GM06990 (cell line): ENCODE measurements at places on chromosomes 7 and 10.

DNA sequence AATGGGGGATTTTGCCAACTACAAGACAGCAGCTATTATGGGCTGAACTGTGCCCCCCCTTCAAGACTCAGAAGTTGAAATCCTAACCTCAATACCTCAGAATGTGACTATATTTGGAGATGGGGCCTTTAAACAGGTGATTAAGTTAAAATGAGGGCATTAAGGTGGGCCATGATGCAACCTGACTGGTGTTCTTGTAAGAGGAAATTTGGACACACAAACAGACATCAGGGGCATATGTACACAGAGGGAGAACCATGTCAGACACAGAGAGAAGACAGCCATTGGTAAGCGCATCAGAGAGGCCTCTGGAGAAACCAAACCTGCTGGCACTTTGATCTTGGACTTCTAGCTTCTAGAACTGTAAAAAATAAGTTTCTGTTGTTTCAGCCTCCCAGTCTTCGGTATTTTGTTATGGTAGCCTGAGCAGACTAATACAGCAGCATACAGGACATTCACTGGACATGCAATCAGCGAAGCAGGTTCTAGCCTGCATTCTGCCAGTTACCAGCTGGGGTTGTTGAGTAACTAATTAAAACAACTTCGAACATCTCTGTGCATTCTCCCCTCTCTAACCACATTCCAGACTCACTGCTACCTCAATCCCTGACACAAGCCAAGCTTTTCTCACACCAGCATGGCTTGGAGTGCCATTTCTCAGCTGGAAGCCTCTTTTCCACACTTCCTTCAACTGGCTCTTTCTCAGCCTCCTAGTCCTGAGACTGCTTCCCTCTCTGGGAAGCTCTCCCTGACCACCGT is 141.4 kb downstream of the DOCK4 start:
- DNase-seq: no peak

DNA sequence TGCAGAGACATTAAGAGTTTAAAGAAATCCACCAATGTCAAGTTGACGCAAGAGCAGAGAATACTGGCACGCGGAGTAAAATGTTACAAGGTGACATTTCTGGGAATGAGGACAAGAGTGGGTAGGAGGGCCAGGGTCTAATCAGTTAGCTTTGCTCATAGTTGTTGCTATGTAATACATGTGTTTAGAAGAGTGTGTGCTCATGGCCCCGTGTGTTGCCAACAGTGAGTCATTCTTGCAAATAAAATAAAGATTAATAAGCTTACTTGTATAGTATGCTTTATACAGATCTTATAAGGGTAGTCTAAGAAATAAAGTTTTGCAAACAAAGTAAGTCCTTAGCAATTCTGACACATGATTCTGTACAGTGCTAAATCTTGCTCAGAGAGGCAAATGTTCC is 64.5 kb downstream of the DNMBP start:
- DNase-seq: no peak

DNA sequence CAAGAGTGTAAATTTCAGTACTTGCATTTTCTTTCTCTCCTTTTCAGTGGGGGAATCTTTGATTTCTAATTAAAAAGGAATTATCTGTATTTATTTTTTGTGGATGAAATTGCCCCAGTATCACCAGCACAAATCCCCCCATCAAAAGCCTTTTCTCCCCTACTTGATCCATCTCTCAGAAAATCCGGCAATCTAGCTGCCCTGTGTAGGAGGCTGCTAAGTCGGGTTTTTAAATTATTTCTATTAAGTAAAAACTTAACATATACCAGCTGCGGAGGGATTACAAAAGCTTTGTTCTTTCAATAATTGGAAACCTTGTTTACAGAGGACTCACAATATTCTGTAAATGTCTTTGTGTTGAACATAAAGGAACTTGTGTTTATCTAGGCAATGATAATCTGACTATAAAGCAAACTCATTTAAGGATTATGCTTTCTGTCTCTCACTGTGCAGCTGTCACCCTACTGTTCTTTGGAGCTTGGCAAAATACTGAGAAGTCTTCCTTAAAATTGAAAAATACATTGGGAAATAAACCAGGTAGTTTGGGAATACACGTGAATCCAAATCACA is 177.4 kb upstream of the PRR15 start:
- DNase-seq: no peak

- peak; percentile 45 for DNase-seq
Observed at GRCh38 chr10:74586088-74586585, 240.3 kb upstream of the KAT6B start.

DNA sequence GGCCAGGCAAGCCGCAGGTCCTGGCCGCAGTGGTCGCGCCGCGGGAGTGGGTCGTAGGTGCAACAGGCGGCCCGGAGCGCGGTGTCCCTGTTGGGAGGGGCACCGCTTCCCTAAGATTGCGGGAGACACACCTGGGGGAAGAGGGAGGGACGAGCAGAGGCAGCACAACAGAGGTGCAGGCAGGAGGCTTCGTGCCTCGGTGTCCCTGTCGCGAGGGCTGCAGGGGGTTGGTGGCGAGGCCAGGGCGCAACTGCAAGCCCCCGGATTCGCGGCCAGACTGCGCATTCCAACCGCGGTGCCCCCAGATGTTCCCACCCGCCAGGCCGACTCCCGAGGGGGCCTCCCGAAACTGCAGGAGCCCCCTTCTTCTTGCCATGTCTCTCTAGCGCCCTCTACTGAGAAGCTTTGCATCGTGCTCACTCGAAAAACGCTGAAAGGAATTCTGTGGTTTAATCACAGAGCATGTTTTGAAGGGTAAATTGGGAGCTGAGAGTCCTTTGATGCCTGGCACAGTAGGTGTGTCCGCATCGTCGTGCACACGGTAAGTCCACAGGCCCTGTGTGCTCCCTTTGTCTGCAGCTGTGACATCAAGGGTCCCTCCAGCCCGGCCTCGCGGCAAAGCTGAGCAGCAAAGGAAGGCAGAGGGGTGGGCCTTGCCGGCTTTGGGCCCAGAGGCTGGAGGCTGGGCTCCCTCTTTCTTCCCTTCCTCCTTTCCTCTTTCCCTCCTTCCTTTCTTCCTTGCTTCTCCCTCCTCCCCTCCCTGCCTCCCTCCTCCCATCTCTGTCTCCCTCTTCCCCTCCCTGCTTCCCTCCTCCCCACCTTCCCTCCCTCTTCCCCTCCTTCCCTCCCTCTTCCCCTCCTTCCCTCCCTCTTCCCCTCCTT is 6.2 kb upstream of the MBL2 start:
- no peak for DNase-seq

DNA sequence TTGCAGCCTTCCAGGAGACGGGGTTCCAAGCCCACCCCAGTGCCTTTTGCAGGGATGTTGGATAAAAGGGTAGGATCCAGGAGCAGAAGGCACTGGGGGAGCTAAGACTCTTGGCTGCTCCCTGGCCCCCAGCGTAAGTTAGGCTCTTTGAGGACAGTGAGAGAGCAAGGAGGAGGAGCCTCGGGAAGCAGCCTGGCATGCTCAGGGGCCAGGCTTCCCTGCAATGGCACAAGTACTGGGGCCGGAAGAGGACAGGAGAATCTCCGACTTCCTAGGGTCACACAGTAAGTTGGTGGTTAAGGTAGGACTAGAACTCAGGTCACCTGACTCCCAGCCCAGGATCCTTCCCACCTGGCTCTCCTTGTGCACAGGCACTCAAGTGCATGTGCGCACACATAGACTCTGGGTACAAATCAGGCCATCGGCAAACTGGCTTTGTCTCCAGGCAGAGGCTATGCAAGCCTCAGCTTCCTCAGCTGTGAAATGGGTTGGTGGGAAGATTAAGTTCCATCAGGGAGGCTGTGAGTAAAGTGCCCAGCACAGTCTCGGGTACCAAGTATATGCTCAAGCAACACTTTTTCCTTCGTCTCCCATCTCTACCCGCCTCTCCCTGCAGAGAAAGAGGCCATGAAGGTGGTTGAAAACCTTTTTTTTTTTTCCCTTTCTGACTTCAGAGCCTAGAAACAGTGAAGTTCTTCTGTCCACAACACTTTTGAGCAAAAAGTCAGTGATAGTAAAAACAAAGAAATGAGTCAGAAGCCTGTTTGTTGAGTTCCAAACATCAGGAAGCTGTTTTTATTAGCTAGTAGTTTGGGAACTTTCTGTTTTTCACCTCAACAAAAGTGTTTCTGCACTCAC is 79.1 kb downstream of the NEURL1 start:
- DNase-seq: no peak

DNA sequence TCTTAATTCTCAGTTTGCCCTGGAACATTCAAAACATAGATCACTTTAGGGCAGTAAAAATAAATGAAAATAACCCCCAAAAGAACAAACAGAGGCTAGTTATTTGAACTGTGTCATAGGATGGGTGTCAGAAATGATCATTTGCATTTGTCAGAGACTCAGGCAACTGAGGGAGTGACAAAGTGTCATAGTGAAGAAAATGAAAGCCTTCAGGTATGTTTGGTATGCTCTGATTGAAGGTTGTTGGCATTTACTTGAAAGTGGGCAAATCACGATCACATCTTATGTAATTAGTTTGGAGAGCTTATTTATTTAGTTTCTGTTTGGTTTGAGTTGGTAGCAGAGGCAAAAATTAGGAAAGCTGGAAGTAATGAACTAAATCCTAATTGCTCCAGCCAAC is 880.9 kb downstream of the ANKRD7 start:
- DNase-seq: no peak

DNA sequence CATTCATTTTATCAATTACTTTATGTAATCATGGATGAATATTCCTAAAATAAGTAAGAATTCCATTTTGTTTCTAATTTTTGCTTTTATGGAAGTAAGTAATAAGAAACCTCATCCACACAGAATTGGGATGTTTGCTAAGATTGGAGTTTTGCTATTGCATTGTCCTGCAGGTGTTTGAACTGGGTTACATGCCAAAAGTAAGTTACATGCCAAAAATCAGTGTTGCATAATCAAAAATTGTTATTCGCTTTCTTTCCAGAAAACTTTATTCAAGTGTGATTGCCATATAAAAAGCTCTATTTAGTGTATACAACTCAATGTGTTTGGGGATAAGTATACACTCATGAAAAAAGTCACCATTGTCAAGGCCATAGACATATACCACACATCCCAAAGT is 346.7 kb upstream of the PLXDC2 start:
- DNase-seq: no peak

GRCh38 chr10:188546-188945 is 53.3 kb downstream of the ZMYND11 start:
- no peak for DNase-seq

DNA sequence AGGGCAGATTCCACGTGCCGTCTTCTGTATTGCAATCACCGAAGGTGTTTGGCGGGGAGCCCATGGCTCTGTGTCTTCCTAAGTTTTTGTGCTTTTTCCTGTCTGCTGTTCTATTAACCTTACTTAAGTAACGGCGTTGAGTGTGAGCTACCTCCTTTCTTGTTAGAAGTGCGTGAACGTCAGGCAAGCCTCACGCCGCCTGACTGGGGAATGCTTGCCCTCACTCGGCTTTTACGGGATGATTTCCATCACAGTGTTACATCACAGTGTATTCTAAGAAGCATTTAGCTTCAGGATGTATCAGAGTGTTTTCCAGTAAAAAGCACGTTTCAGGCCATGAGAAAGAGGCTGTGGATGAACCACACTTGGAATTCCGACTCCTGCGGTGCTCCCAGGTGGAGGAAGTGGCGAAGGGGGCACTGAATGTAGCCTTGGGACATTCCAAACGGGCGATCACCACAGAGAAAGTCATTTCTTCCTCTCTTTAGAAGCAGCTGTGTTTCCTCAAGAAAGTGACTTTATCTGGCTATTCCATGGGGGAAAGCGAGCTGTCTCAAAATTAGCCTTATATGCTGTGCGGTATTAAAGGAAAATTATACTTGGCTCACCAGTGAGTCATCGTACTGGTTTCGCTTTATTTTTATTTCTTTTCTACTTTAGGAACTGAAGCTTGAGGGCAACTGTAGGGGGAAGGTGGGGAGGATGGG is 290.7 kb downstream of the KLF6 start:
- no peak for DNase-seq

- no peak for DNase-seq
Observed at GRCh38 chr10:69953851-69954250, 98.8 kb upstream of the MACROH2A2 start.

GRCh38 chr10:45410807-45411606 is 37.0 kb downstream of the ALOX5 start:
- DNase-seq: no peak

DNA sequence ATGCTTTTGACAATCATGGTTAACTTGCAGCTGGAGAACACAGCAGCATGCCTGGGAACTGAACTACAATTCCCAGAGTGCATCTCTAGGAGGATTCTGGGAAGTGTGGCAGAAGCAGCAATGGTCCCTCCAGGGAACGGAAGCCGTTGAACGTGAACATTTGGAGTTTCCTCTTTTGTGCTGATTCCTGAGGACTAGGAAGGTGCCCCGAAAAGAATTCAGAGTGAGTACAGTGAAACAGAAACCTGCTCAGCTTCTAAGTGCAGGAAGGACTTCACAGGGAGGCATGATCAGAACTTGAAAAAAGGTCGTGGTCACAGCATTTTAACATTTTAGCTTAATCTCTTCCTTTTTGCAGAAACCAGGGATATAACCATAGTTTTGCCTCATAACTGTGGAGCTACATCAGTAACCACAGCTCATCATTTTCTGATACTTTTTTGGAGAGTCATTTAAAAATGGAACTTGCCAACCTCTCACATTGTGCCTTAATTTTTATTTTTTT is at the start of gene NUDT13:
Gene NUDT13 (plus strand): TSS at position 111 of the 505 bp plus-strand sequence. CDS start 3,911 bp downstream, outside the sequence.
- DNase-seq: peak; percentile 40

- DNase-seq: peak; percentile 5
Observed at GRCh38 chr10:10479465-10479864, 538.2 kb upstream of the CELF2 start.

DNA sequence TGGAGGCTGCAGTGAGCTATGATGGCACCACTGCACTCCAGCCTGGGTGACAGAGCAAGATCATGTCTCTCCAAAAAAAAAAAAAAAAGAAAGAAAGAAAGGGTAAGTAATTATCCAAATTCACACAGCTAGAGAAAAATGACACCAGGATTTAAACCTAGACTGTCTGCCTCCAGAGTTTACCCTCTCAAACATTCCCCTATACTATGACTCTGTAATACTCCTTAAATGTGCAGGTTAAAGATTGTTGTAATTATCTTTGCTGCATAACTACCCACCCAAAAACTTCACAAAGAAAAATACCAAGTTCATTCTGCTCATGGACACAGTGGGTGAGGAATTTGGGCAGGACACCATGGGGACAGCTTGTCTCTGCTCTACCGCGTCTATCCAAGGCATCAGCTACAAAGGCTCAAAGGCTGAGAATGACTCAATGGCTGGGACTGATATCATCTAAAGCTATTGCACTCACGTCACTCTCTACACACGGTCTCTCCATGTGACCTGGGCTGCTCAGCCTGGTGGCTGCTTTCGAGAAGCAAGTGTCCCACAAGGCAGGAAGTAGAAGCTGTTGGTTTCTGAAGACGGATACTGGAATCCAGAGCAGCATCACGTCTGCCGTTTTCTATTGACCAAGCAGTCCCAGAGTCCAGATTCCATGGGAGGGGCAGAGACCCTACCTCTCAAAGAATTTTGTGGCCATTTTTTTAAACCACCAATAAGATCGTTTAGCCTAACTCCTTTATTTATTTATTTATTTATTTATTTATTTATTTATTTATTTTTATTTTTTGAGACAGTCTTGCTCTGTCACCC is 185.7 kb upstream of the AUTS2 start:
- peak; percentile 33 for DNase-seq
